ENCODE measurements at places on chromosomes 1 and 21.

DNA sequence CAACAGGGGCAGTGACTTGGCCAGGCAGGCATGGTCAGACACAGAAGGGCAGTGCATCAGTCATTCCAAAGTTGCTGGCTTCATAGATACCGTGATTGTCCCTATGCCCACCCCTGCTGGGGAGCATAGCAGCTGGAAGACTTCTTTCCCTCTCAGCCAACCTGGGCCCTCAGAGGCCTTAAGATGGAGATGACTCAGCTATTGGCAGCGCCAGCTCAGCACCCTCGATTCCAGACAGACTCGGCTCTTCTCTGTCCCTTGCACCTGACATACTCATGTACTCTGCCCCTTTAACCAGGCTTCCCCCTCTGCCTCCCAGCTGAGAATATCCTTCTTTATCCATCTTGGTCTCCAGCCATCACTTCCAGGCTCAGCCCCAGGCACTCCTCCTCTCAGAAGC is 16.8 kb downstream of the SLAMF8 start:
- no peak for DNase-seq

DNA sequence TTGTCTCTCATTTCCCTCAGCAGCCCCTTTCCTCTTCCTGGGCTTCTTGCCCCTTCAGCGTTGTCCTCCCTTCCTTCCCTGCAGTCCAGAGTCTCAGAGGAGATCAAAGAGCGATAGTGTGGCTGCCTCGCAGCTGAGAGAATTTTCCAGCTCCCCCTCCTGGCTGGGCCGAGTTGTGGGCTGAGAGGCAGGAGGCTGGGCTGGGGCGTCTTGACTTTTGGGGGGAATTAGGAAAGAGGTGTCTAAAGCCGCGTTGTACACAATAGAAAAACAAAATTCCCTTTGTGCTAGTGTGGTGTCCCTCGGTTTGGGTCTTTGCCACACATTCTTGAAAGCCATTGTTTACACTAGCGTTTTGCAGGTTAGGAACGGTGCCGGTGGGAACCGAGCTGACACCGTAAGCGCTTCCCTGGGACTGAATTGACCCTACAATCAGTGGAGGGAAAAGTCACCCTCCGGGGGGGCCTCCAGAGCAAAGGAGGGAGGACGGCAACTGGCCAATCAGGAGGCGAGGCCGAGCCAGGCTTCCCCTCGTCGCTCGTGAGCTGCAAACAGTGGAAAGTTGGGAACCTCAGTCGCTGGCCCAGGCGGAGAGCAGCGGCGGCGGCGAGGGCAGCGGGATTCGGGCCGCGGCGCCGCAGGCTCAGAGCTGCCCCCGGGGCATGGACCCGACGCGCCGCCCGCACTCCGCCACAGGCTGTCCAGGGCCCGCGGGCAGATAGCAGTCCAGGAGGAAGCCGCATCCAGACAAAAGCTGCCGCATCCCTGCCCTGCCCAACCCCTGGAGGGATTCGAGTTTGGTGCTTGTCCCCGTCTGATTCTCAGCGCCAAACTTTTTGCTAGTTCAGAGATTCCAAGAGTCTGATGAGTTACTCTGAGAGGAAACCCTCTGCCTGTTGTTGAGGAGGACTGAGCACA is at the start of gene HMCN1:
Gene HMCN1, plus strand, starts transcription at position 574 of the 918 bp plus-strand sequence. CDS start 389 bp downstream, outside the sequence.
- no peak for DNase-seq

GRCh38 chr1:71603044-71603776 is 522.4 kb upstream of the ZRANB2 start:
- no peak for DNase-seq

- no peak for DNase-seq
Measured at GRCh38 chr21:26972192-26972591, 5.3 kb upstream of the ADAMTS5 start.

DNA sequence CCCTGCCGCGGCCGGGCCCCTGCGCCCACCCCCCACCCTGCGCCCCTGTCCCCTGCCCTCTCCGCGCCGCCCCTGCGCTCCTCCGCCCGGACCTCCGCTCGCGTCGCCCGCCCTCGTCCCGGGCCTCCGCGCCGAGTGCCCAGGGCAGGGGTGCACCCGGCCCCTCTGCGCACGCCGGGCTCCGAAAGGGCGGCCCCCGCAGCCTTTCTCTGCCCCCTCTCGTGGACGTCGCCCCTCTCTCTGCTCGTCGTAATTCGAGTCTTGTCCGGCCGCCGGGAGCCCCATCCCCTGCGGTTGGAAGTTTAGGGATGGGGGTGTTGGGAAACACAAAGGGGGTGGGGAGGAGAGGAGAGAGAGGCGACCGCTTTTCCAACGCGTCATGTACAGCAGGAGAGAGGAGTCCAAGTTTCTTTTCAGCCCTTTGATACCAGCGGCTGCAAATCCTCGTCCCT is 407 bp downstream of the GALNT2 start:
- DNase-seq: peak; percentile 6

DNA sequence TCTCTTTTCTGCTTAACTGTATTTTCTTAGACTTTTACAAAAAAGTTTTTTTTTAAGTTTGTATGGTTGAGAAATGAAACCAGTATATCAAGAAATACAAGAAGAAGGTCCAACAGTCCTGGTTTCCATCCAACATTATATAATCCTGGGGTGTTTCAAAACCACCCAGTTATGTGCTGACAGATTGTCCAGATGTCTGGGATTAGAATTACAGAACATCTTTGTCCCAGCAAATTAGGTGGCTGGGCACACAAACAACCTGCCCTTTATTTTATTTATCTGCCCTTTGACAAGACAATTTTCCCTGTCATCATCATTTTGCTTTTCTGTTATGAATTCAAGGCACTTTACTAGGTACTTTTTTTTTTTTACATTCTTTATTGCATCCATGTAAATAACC is 622.1 kb downstream of the PLPP3 start:
- no peak for DNase-seq

GRCh38 chr1:234933475-234933874 is 195.2 kb downstream of the TOMM20 start:
- no peak for DNase-seq

- no peak for DNase-seq
Measured at GRCh38 chr1:52191395-52191965, 49.6 kb downstream of the ZFYVE9 start.
